Activated CD4-positive, alpha-beta T cell treated with anti-CD3 and anti-CD28 coated beads, Interleukin-2, amount 50 U/mL, for 16 hours (primary cell): ENCODE measurements at places on chromosomes 2 and 18.
A peak's percentile ranks its signal among the peaks of the same experiment; 100 is the strongest.

GRCh38 chr2:57022496-57022895, 838.7 kb downstream of the CCDC85A start:
- DNase-seq, result no peak

- DNase-seq, result no peak
These were observed 40.3 kb upstream of the SMIM21 start for GRCh38 chr18:75467851-75468250.

DNA sequence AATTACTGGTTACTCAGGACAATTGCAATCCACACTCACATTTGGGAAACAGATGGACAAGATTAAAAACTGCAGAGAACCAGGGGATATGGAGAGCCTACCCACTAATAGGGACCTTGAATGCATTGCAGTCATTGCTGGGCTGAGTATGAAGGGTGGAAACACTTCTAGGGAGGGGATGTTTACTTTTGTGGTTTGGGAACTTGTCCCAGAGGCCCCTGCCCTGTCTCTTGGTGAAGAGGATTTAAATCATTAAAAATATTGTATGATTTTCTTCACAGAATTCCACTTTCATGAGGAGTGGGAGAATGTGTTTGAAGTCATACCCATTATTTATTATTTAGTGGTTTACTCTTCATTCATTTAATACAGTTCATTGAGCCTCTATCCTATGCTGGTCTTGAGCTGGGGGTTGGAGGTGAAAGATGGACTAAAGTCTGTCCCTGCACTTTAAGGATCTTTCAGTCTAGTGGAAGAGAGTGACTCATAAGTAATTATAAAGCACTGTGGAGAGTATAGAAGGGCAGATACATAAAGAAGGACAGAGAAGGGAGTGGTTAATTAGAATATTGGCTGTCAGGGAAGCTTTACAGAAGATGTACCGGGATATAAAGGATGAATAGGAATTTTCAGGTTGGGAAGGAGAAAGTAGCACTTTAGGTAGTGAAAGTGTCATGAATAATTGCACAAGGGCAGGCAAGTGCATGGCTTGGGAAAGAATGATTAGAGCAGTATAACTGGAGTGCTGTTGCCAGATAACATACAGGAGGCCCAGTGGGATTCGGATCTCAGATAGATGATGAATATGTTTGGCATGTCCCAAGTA, 313.4 kb downstream of the LPIN1 start:
- no peak for DNase-seq

- no peak for DNase-seq
These were observed 23.4 kb downstream of the ACSL3 start for GRCh38 chr2:222884114-222884771.

- no peak for DNase-seq
These were observed 1539.5 kb upstream of the CELF4 start for GRCh38 chr18:39105104-39105503.

DNA sequence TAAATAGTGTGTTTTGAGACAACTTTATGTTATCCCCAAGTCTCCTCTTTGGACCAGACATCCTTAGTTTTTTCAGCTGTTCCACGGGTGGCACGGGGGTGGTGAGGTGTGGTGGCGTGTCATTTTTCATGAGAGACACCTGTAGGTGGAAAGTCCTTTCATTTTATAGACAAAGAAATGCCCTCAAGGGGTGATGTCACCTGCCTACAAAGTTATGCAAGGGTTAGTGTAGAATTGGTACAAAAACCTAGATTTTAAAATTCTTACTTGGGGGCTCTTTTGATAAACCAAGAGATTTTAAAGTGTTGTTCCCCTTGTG, 15.3 kb downstream of the CTDP1 start:
- DNase-seq, result no peak

DNA sequence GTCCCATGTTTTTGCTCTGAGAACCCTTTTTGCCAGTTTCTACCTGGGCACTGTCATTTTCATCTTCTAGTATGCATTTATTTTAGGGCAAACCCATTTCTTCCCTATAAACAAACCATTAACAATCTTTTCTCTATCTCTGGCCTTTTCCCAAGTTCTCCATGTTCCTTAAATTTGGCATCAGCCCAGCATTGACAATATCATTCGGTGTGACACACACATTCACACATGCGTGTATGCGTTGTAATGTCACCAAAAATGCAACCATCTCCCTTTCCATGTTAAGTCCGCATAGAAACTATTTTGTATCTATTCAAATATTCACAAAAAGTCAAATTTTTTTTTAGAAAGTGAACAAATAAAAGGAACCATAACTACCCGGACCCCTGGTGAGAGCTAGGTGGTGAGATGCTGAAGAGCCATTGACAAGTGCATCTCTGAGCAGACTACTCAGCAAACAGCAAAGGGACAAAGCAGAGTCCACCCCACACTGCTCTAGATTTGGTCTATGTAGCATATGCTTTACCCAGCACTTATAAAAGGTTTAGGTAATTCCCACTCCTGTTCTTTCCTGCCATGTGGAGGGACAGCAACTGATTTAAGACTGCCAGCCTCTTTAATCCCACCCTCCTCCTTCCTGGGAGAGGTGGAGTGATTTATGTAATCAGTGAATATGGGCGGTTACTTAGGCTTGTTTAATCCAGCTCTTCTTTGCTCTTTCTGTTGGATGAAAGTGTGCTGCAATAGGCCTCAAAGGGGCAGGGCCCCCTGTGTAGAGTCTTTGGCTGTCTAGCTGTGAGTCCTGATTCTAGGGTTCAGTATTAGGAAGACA, 124.1 kb downstream of the METTL8 start:
- DNase-seq, result no peak

GRCh38 chr2:16169381-16169960, 229.1 kb downstream of the MYCN start:
- DNase-seq, result no peak

DNA sequence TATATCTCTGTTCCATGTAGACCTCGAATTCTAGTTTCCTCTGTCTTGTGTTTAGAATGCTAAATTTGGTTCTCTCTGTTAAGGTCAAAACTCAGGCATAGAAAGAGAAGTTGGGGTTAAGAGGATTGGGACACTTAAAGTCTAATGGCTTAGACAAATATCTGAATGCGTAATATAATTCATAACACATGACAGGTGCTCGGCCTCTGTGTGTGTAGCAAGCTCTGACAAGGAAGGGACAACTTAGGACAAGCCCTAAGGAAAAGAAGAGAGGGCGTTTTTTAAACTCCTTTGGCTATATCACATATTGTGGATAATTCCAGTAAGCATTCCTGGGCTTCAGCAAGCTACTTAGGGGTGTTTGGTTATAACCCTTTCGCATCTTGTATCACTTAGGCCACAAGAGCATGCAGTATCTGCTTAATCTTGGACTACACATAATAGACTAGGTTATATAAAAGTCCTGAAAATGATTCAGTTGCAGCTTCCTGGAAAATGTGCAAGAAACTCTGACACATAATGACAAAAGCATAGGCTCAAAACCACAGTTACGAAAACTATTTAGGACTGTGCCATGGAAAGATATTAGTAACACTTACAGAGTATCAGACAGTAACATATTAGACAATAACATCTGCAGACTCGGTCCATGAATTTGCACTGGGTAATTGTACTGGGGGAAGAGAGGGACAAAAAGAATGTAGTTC, 16.1 kb upstream of the CREB1 start:
- peak; percentile 46 for DNase-seq

- peak; percentile 65 for DNase-seq
These were observed 2.8 kb upstream of the MXD1 start for GRCh38 chr2:69911985-69912563.

GRCh38 chr2:3217646-3218045, 160.0 kb downstream of the EIPR1 start:
- DNase-seq, result no peak

DNA sequence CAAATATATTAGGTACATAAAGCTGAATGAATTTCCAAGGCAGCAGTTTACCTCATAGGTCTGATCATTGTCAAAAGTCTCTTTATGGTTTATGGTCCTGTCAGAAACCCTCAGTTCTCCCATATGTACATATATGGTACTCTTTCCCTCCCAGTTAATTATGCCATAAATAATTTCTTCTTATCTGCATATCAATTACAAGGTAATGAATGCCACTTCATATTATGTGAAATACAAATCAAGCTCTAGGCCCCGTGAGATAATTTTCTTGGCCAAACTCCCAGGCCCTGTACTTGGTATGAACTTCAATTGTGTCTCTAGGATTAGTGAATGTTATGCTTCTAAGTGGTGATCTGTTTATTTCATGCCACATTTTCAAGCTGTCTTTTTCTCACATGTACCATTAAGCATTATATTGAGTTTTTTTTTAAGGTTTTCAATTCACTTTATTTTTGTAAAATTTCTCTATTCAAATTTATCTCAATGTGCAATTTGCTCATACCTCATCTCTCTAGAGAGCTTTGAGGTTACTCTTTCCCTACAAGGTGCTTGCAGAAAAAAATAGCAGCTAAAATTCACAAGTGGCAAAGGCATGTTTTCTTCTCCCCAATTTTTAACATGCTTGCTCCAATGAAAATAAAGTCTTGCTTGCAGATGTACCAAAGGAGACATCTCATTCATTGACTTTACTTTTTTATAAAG, 430.6 kb upstream of the VRK2 start:
- DNase-seq, result no peak

GRCh38 chr2:11625671-11626070, 44.3 kb downstream of the NTSR2 start:
- no peak for DNase-seq

DNA sequence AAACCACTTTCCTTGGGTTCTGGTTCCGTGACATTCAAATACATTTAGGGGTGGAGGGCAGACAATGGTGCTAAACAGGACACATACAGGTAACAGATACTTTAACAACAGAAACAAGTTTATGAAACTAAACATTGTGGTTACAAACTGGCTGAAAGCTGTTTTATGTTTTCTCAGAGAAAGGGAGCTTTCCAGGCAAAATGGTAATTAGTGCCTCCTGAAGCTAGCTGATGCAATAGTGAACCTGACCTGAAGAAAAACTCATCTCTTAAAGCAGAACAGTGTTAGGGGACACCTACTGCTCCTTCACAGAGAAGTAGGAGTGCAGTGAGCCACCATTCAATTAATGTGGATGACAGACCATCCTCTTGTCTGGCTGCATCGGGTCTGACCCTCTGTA, 138.9 kb downstream of the CCDC148 start:
- DNase-seq, result no peak

DNA sequence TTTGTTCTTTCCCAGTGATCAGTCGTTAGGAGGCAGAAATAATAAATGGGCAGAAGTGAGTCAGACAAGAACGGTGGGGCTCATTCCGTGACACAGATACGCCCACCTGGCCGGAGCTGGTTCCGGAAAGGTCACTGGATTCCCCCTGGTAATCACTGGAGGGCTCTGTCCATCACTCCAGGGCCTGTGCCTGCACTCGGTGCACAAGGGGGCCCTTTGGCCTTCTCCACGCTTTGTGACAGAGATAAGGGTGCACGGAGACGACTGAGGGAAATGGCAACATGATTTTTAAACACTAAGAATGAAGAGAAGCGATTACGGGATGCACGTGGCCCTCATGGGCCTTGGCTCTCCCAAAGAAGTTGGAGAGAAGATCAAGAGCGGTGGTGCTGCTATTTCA, 84.4 kb downstream of the PTGR3 start:
- no peak for DNase-seq

DNA sequence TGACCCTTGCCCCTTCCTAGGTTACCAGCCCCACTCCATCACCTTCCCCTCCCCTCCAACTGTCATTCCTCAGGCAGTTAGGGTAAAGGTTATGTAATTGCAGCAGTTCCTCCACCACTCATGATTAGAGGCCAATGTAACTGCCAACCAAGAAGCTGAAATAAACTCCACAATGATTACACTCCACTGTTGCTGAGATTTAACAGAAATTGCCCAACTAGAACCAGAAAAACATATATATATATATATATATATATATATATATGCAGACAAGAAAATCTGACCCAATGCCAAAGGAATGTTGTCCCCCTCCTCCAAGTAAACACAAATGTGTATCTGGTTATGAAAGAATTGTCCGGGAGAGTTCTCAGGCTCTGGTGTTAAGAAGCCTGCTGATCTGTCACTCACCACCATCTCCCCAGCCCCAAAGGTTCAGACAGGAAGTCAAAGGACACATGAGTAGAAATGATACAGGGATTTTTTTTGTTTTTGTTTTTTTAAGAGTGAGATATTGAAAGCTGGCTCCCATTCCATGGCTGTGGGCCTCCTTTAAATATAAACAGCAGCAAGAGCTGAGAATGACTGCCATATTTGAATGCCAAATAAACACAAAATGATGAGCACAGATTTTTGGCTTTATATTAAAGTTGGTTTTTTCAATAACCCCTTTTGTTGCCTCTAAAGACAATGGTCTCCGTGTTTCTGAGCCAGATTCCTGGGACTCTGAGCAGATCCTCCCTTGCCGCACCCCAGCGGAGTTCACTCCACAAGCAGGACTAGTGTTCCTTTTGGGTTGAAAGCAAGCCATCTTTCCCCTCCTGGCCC, 127.2 kb upstream of the MAPRE2 start:
- no peak for DNase-seq

- no peak for DNase-seq
These were observed 18.6 kb downstream of the MBOAT2 start for GRCh38 chr2:8984855-8985254.

DNA sequence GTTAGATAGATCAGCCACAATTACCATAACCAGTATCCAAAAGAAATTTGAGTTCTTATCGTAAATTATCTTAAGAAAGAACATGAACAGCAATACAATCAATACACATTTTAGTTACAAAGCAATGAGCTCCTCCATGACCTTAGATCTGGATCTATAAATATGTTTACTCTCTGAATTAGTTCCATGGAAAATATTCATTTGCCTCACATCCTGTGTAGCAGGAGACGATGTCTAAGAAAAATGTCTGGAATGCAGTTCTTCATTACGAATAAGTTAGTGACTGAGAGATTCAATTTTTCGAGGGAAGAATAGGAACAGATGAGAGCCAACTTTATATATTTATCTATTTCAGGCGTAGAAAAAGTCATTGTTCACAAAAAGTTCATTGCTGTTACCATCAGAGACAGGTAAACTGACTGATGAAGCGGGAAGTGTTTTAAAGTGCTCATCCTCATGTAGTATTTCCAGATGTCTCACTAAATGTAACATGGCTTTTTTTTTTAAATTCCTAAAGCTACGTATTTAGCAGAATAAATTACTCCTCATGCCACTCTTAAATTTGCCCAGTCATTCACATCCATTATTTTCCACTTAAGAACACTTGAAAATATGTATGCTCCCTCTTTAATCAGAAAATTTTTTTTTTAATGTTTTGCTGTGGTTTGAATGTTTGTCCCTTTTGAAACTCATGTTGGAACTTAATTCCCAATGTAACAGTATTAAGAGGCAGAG, 106.5 kb upstream of the SCN1A start:
- no peak for DNase-seq

- DNase-seq, result no peak
These were observed 59.9 kb upstream of the TMEM87B start for GRCh38 chr2:111995148-111995547.

- DNase-seq, result no peak
These were observed 18.5 kb downstream of the CHCHD5 start for GRCh38 chr2:112602917-112603316.
